HFFc6 (cell line): ENCODE measurements at places on chromosomes 2 and 18. TPM values are rescaled to one million over a fixed set of nuclear protein-coding genes. Genes with fewer than 3 reads are reported as not detected.

DNA sequence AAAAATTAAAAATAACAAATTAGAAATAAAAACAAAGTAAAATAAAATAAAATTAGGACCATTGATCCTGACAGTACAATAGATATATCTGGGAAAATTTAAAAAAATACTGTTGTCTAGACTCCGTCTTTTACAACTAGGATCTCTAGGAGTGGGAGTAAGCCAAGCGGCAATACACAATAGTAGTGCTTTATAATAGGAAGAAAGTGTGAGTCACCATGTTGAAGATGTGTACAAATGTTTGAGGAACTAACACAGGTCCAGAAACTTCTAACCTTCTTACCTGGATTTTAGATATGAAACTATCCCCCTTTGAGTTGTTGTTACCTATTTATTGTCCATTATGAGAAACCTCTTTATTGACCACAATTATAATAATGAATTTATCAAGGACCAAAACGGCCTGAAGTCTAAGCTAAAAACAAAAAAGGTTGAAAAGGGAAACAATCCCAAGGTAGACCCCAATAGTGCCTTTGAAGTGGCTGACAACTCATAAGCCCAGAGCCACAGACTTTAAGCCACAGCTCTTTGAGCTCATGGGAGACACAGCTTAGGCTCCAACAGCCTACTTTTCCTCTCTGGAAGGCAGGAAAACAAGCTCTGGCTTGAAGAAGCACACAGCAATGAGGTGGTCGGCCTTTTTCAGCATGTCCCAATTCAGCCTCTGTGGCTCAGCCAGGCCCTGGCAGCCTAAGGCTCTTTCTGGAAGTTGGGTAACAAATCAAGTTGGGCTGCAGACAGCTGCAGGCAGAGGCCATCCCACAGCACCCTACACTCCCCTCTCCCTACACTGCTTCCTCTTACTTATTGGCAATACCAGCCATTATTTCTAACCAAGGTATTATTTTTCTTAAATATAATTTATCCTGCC, 62.9 kb downstream of the AQP4 start:
- no peaks in the 10 kb centered on the region for H3K4me1 ChIP-seq
- DNase-seq, result no peak
- H3K4me3 ChIP-seq, result no peak overlapping the region
- H3K27me3 ChIP-seq, result no peaks in the 10 kb centered on the region

DNA sequence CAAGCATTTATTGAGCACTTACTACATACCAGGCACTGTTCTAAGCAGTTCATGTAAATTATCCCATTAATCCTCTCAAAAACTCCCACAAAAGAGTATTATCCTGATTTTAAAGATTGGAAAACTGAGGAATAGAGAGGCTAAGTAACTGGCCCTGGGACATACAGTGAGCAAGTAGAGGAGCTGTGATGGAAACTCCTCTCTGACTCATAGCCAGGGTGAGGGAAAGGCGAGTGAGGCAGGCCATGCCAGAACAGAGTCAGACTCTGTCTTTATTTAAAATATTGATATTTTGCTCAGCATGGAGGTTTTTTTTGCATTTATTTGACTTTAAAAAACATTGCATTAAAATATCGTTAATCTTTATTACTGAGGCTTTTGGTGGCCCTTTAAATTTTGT, 208.0 kb downstream of the LOXHD1 start:
- H3K4me1 ChIP-seq, result peaks cover 6% of the 10 kb centered on the region; the same call in 1 of the 2 replicates
- H3K36me3 ChIP-seq, result no peaks in the 10 kb centered on the region
- H3K4me3 ChIP-seq, result no peak overlapping the region
- H3K27ac ChIP-seq, result no peak overlapping the region

GRCh38 chr2:240439698-240440151, 4.3 kb downstream of the GPC1 start:
- DNase-seq, result no peak
- no peak overlapping the region for H3K4me3 ChIP-seq
- H3K27ac ChIP-seq, result no peak overlapping the region
- H3K36me3 ChIP-seq, result no peaks in the 10 kb centered on the region
- H3K4me1 ChIP-seq, result peaks cover 20% of the 10 kb centered on the region
- H3K27me3 ChIP-seq, result peaks cover 4% of the 10 kb centered on the region

- H3K27ac ChIP-seq, result no peak overlapping the region
- no peaks in the 10 kb centered on the region for H3K36me3 ChIP-seq
- H3K4me3 ChIP-seq, result no peak overlapping the region
- no peaks in the 10 kb centered on the region for H3K27me3 ChIP-seq
- DNase-seq, result no peak
- H3K4me1 ChIP-seq, result no peaks in the 10 kb centered on the region
These were observed 1023.6 kb downstream of the TMEM182 start for GRCh38 chr2:103785432-103785831.

- no peaks in the 10 kb centered on the region for H3K36me3 ChIP-seq
- no peak overlapping the region for H3K27ac ChIP-seq
- peaks cover 8% of the 10 kb centered on the region for H3K4me1 ChIP-seq
These were observed 449.0 kb upstream of the MMADHC start for GRCh38 chr2:150036622-150037021.

- no peak for DNase-seq
- H3K4me3 ChIP-seq, result no peak overlapping the region
- H3K4me1 ChIP-seq, result peaks cover 34% of the 10 kb centered on the region
- H3K27ac ChIP-seq, result no peak overlapping the region
- no peaks in the 10 kb centered on the region for H3K36me3 ChIP-seq
These were observed 177.4 kb upstream of the MMADHC start for GRCh38 chr2:149765003-149765402.

DNA sequence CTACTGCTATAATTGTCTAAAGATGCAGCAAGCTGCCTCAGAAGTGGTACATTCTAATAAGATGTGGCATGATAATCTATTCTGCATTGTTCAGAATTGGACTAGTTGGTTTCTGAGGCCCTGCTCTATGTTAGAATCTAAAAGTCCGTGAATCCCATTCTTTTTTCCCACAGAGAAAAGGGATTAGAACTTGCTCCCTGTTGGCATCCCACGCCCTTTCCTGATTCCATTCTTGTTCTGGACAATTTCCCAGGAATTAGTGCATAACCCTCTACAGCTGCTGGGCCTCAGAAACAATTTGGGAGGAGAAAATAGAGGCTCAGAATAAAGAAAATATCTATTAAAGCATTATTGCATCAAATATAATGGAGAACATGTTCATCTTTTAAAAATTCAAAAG, 282.7 kb downstream of the NRXN1 start:
- no peaks in the 10 kb centered on the region for H3K27me3 ChIP-seq
- H3K27ac ChIP-seq, result no peak overlapping the region
- H3K4me1 ChIP-seq, result no peaks in the 10 kb centered on the region
- no peaks in the 10 kb centered on the region for H3K36me3 ChIP-seq

- no peaks in the 10 kb centered on the region for H3K4me1 ChIP-seq
- no peak overlapping the region for H3K4me3 ChIP-seq
- H3K36me3 ChIP-seq, result no peaks in the 10 kb centered on the region
- no peaks in the 10 kb centered on the region for H3K27me3 ChIP-seq
- DNase-seq, result no peak
- no peak overlapping the region for H3K27ac ChIP-seq
These were observed 23.1 kb upstream of the DSG3 start for GRCh38 chr18:31424383-31424988.

DNA sequence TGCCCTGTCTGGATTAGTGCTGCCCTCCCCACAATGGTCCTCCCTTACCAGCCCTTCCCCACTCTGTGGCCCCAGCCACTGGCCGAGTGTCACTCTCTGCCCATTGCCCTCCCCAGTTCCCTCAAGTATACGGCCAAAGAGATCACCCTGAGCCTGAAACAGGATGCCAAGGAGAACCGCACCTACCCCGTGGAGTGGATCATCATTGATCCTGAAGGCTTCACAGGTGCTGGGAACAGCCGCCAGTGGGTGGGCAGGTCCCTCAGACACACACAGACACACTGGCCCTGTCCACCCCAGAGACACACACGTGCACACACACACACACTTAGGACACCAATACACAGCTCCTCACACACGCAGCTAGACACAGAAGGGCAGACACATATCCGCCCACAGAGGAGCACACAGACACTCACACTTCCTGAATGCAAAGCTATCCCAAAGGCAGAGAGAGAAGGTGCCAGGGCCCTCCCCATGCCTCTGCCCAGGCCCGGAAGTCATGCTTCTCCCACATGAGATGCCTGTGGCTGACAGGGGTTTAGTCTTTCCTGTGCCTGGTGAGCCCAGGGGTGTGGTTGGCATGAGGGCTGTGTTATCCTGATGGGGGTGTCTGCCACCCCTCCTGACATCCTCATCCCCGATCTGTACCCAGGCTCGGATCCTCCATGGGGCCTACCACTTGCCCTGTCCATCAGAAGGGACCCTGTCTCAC, 2.9 kb downstream of the CHRND start:
- H3K27me3 ChIP-seq, result peaks cover 29% of the 10 kb centered on the region
- H3K4me1 ChIP-seq, result no peaks in the 10 kb centered on the region
- H3K36me3 ChIP-seq, result no peaks in the 10 kb centered on the region
- H3K4me3 ChIP-seq, result no peak overlapping the region
- no peak for DNase-seq

The LRP2 gene
- not detected in 3 replicates for total RNA-seq

GRCh38 chr2:112757265-112757664, 7.1 kb downstream of the CKAP2L start:
- H3K4me3 ChIP-seq, result no peak overlapping the region
- no peak for DNase-seq

GRCh38 chr2:105104208-105104731, 66.4 kb downstream of the MRPS9 start:
- peaks cover 1% of the 10 kb centered on the region for H3K27me3 ChIP-seq
- no peak overlapping the region for H3K4me3 ChIP-seq
- peak; percentile 64 for DNase-seq
- peaks cover 42% of the 10 kb centered on the region for H3K4me1 ChIP-seq
- H3K36me3 ChIP-seq, result peaks cover 24% of the 10 kb centered on the region

The AMER3 gene
- not detected in 3 replicates for total RNA-seq

DNA sequence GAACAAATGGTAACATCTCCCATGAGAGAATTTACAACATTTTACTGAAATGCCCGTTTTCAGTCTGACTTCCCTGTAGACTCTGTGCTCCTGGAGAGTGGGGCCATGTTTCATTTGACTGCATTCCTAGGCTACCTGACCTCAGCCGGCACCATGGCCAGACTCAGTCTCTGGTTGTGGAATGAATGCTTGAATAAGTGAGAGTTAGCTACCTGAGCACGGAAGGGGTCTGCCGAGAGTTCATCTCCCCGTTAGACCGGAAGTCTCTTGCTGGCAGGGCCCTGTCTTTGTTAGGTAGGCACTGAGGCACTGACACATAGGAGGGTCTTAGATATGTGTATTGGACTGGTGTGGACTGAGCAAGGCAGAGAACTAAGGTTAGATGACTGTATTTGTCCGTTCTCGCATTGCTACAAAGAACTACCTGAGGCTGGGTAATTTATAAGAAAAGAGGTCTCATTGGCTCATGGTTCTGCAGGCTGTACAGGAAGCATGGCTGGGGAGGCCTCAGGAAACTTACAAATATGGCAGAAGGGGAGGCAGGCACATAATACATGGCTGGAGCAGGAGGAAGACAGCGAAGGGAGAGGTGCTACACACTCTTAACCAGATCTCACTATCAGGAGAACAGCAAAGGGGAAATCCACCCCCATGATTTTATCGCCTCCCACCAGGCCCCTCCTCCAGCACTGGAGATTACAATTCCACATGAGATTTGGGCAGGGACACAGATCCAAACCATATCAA, 271.2 kb downstream of the GLI2 start:
- no peak for DNase-seq
- H3K4me1 ChIP-seq, result no peaks in the 10 kb centered on the region; the same call in 1 of the 2 replicates
- H3K4me3 ChIP-seq, result no peak overlapping the region
- peaks cover 20% of the 10 kb centered on the region for H3K27me3 ChIP-seq
- no peak overlapping the region for H3K27ac ChIP-seq

The L3MBTL4 gene
- total RNA-seq, result not detected in 3 replicates

The ADD2 gene
- not detected in 3 replicates for total RNA-seq

The CACNB4 gene
- total RNA-seq, result 0.04 to 0.29 TPM (median 0.05 TPM) in 3 replicates

DNA sequence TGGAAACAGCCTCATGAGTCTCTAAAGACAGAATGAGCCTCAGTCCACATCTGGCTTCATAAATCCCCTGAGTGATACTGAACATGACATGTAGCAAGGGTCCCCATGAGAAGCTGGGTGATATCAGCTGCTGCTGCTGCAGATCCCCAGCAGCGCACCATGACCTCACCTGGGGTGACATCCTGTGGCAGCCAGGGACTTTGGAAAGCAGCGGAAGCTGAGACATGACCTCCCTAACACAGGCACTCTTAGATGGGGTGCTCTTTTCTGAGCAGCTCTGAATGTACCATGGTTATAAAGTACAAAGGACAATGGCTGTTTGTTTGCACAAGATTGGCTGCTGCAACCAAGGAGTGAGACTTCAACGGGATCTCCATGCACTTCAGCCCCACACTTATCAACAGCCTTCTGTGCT, 74.7 kb upstream of the TMEM200C start:
- no peak overlapping the region for H3K27ac ChIP-seq
- DNase-seq, result no peak
- H3K4me1 ChIP-seq, result peaks cover 1% of the 10 kb centered on the region; the same call in 1 of the 2 replicates
- H3K27me3 ChIP-seq, result no peaks in the 10 kb centered on the region; the same call in 1 of the 2 replicates
- no peaks in the 10 kb centered on the region for H3K36me3 ChIP-seq
- no peak overlapping the region for H3K4me3 ChIP-seq

DNA sequence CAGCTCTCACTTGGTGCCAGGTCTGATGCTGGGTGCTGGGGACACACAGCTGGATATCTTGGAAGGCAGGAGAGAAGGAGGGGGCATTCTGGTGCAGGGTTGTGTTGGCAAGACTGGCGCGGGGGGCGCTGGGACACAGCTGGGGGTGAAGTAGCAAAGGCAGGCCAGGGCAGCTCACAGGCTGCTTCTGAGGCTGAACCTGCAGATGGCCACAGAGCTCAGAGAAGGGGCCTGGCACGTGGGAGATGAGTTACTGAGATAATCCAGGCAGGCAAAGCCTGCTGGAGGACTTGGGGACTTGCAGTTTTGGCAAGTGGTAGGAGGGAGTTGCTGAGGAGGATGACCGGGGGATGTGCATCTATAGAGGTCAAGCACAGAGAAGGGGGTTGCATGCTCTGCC, 16.2 kb upstream of the DGKD start:
- DNase-seq, result no peak
- no peak overlapping the region for H3K27ac ChIP-seq
- no peaks in the 10 kb centered on the region for H3K4me1 ChIP-seq

The FSHR gene
- not detected in 3 replicates for total RNA-seq

DNA sequence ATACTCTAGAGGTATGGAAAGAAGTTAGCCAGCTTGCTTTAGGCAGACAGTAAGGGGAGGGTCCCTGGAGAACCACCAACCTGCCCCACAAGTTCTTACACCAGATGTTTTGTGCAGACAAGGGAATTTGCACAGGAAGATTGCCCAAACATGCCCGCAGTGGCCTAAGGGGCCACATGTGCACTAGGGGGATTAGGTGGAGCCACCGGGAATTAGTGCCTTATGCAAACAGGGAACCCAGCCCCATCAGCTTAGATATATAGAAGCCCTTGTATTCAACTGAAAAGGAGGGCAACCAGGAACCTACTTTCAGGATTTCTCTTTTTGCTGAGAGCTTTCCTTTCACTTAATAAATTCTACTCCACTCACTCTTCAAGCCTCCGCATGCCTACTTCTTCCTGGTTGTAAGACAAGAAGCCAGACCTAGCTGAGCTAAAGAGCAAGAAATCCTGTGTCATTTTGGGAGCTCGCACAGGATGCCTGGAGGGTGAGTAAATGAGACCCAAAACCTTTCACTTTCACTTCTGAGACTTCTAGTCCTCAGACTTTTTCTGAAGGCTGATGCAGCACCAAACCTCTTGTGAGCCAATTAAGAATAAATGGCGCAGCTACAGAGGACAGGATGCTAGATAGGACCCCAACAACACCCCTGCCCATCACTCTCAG, 146.3 kb downstream of the GCA start:
- H3K4me3 ChIP-seq, result no peak overlapping the region
- no peak overlapping the region for H3K27ac ChIP-seq
- no peaks in the 10 kb centered on the region for H3K4me1 ChIP-seq
- DNase-seq, result no peak
- H3K36me3 ChIP-seq, result no peaks in the 10 kb centered on the region
- H3K27me3 ChIP-seq, result no peaks in the 10 kb centered on the region; the same call in 1 of the 2 replicates

The HTRA2 gene
- 35.2 to 47.6 TPM (median 36.0 TPM) in 3 replicates for total RNA-seq
